PC-3 (cell line): ENCODE measurements at places on chromosomes 12 and 14. TPM values are rescaled to one million over a fixed set of nuclear protein-coding genes. Genes with fewer than 3 reads are reported as not detected.

The IFNG gene
- total RNA-seq = not detected in 2 replicates

- no peaks in the 10 kb centered on the region for H3K27me3 ChIP-seq
- no peaks in the 10 kb centered on the region for H3K36me3 ChIP-seq
- peak overlapping the region; percentile 82; the same call in 1 of the 2 replicates for H3K4me3 ChIP-seq
- H3K4me1 ChIP-seq = peaks cover 25% of the 10 kb centered on the region
- no peak overlapping the region for H3K27ac ChIP-seq
Observed at GRCh38 chr14:52948039-52948438, 2.8 kb downstream of the FERMT2 start.

The TRHDE gene
- 16.5 and 17.7 TPM in 2 replicates for total RNA-seq

GRCh38 chr12:113663396-113663795 is 191.7 kb upstream of the LHX5 start:
- H3K4me1 ChIP-seq = no peaks in the 10 kb centered on the region
- no peak for DNase-seq
- H3K36me3 ChIP-seq = no peaks in the 10 kb centered on the region
- no peak overlapping the region for H3K4me3 ChIP-seq
- H3K27me3 ChIP-seq = peaks cover 16% of the 10 kb centered on the region

DNA sequence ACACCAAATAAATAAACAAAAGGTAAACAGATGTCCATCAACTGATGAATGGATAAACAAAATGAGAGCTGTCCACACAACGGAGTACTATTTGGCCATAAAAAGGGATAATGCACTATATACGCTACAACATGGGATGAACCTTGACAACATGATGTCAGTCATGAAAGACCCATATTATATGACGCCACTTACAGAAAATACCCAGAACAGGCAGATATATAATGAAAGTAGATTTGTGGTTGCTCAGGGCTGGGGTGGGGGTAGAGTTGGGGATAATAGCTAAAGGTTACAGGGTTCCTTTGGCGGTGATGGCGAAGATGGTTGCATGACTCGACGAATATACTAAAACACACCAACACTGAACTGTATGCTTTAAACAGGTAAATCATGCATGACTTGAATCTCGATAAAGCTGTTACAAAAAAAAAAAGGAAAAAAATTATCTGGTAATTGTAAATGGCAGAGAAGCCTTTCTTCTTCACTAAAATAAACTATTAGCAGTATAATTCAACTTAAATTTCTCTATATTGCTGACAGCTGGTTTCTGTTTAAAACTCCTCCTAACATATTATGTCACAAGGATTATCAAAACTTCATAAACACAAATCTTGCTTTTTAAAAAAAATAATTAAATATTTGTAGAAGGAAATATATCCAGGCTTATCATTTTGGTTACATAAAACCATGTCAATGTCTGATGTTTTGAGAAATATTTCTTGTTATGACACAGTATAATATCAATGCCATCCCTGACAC is 13.9 kb downstream of the CDC42BPB start:
- no peaks in the 10 kb centered on the region for H3K4me1 ChIP-seq
- H3K4me3 ChIP-seq = no peak overlapping the region
- peaks cover 10% of the 10 kb centered on the region for H3K36me3 ChIP-seq
- no peak overlapping the region for H3K27ac ChIP-seq

The DLK1 gene
- total RNA-seq = not detected in 2 replicates

The ING4 gene
- total RNA-seq = 17.0 and 23.8 TPM in 2 replicates
